Activated CD4-positive, alpha-beta T cell treated with anti-CD3 and anti-CD28 coated beads for 24 hours (primary cell): ENCODE measurements at places on chromosomes 4 and X.

DNA sequence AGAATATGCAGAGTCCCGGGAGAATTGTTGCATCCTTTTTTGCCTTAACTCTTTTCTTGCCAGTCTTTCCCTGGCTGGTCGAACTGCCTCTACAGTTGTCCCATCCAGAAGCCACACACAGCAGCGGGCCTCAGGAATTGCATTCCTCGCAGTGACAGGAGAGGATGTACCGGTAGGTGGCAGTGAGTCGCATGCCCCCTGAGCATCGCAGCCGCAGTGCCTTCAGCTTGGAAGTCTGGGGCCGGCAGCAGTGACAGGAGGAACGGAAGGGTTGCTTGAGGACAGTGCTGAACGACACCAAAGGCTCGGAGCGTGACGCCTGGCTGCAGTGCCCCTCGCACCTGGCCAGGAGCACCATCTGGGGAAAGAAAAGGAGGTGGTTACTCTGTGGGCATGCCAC lies 23.5 kb downstream of the NDP start:
- DNase-seq, result no peak

- no peak for DNase-seq
Measured at GRCh38 chrX:48961585-48962091, 4.2 kb upstream of the OTUD5 start.

DNA sequence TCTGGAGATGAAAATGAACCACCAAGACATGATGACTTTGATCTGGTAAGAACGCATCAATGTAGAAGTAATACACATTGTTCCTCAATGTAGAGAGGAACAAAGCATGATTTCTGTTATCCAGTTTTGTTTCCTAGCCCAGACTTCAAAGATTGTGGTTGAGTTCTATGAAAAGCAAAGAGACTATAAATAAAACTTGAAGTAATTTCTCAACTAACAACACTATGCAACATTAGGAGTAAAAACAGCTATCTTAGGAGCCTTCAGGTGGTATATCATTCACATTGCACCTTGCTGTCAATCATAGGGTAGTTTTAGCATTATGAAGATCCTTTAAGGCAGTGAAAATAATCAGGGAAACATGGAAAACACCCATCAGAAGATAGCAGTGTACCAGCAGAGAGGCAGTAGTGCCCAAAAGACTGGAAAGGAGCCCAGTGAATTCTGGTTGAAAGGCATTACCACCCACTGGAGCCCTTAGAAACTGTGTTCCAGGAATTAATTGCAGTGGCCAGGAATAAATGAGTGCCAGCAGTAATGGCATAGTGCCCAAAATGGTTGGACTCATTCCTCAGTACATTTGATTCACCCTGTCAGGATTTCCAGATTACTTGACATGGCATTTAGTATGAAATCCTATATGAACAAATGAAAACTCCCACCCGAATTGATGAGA lies 300.7 kb upstream of the CXXC4 start:
- DNase-seq, result no peak

- DNase-seq, result no peak
Measured at GRCh38 chr4:187184508-187184907, 460.9 kb upstream of the FAT1 start.

DNA sequence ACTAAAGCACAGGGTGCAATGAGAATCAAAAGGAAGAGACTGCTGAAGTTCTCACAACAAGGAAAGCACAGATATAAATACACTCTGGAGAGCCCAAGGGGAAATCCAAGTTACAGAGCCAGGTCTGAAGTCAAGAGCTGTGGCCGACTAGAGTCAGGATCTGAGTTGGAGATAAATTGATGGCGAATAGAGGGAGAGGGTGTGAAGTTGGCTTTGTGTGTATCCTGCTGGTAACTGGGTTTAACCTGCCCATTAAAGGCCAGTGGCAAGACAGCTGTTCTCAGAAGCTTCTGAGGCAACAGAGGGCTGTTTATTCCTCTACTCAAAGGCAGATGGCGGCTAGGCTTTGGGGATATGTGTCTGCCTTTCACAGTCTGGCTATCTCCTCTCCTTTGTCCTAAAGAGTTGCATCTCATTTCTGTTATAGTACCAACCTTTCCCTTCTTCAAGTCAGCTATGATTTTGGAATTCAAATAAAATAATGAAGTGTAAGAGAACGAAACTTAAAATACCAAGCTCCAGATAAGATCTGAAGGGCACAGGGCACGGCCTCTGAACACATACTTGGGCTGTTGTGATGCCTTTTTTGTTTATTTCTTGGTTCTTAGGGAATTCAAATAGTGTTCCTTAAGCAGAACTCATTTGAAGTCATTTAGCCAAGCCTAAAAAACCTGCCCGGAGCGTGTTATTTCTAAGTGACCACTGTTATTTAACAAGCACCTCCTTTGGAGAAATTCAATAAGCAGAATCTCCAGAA lies 142.1 kb downstream of the APBB2 start:
- no peak for DNase-seq

GRCh38 chrX:19613645-19614323 lies 98.5 kb upstream of the MAP3K15 start:
- no peak for DNase-seq

- no peak for DNase-seq
Measured at GRCh38 chrX:40579141-40579540, 1.6 kb upstream of the ATP6AP2 start.

DNA sequence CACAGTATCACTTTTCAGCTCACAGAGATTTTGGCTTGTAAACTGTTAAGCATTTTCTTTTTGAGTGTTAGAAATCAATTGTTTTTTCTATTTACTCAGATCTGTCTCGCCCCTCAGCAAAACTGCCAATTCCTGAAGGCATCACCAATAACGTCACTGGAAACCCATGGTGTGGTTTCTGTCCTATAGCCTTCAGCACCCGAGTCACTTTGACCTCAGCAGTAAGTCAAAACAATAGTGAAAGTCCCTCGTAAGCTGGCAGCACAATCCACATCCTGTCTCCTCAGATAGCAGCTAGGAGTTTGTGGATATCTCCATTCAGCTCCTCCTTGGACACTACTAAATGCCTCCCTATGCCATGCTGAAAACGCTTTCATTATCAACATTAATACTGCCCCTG lies 1787.4 kb upstream of the ADGRL3 start:
- DNase-seq, result no peak

DNA sequence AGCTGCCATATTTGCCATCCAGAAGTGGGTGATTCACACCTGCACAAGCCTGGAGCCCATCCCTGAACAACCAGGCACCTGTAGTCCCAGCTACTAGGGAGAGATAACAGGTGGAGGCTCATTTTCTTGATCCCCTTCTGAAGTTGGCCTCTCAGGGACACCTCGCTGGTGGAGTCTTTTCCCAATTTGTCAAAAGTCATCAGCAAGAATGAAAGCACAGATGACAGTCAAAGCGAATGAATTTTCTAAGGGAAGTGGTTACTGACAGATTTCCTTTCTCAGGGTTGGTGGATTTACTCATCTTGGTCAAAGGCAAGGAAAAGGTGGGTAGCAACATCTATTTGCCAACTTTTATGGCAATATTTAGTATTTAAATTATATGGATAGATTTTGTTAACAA lies 36.5 kb downstream of the FGFBP1 start:
- DNase-seq, result no peak

- DNase-seq, result no peak
Measured at GRCh38 chr4:83830138-83830888, 294.4 kb downstream of the GPAT3 start.

DNA sequence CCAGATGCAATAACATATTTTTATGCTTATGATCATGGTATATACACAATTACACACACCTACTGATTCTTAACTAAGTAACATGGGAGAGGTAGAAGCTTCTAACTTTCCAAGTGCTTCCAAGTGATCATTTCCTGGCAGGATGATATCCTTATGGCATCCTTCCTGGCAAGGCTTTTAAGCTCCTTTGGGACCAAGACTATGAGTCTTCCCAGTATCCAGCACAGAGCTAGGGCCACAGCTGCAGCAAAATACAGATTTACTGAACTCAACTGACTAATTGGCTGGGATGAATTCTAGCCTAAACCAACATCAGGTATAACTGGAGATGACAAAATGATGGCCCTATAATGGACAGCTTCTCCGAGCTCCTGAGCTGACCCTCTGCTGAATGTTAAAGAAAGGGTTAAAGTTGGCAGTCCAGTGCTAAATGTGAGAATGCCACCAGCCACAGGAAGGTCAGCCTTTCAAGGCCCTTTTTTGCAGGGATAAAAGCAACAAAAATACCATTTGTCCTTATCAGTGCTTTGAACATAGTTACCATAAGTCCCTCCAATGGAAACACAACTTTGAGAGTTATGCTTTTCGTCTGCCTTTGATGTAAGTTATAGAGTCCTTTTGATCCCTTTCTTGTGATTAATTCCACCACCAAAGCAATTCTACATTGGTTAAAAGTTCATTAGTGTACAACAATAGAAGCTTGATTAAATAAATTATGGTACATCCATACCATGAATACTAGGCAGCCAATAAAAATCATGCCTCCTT lies 73.4 kb downstream of the MGST2 start:
- no peak for DNase-seq

GRCh38 chr4:189096717-189097116 lies 844.0 kb upstream of the FRG1 start:
- DNase-seq, result no peak

GRCh38 chr4:109067508-109068235 lies 234.8 kb downstream of the COL25A1 start:
- no peak for DNase-seq

- DNase-seq, result no peak
Measured at GRCh38 chr4:39353478-39354253, 12.5 kb downstream of the RFC1 start.

DNA sequence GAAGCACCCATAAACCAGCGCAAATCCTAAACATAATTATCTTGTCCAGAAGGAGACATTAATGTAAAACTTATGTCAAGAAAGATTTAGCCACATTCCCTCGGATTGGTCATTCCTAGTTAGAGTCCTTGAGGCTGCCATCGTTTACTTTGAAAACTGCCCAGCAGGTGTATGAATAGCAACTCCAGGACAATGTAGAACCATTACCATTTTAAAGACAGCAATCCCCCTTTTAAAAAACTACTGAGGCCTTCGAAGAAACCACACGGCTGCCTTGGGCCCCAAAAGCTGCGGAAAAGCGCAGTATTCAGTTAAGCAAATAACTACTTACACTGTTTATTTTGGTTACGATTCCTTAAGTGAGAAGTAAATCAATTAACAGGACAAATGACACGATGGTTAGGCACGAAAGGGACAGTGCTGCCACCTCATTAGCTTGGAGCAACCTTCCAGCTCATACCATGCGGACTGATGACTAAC lies 822 bp upstream of the SGMS2 start:
- no peak for DNase-seq

GRCh38 chrX:154731184-154731583 lies 19.7 kb downstream of the GAB3 start:
- DNase-seq, result no peak

DNA sequence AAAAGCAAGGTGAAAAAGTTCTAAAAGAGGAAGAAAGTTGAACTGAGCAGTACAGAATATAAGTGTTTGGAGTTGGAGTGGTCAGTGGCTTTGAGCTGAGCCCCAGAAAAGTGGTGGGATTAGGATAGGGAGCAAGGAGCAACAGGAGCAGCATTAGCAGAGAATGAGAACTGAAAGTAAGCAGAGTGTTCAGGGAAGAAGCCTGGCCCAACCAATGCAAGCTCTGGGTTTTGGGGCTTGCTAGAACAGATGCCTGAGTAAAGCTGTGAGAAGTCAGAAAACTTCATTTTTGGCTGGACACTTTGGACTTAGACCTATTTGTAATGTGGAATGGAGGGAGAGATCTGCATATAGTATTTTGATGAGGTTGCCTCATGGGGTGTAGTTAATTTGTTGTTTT lies 17.8 kb downstream of the JADE1 start:
- DNase-seq, result no peak

- DNase-seq, result no peak
Measured at GRCh38 chr4:65973186-65973585, 302.9 kb upstream of the EPHA5 start.

DNA sequence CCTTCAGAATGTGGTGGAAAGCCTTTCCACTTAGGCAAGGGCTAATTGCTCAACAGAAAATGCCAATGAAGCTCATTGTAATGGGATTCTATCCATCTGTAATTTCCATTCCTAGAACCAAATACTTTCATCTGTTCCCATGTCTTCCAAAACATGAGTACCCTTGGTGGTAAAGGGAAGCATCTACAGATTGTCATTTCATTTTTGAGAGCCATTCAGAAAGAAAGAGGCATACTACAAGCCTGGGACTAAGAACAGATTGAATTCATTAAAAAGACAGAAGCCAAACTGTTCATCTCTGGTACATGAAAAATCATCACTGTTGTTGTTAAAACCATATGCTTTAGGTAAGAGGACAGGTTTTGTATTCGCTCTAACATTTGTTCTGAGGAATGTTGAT lies 43.6 kb upstream of the DCTD start:
- no peak for DNase-seq

DNA sequence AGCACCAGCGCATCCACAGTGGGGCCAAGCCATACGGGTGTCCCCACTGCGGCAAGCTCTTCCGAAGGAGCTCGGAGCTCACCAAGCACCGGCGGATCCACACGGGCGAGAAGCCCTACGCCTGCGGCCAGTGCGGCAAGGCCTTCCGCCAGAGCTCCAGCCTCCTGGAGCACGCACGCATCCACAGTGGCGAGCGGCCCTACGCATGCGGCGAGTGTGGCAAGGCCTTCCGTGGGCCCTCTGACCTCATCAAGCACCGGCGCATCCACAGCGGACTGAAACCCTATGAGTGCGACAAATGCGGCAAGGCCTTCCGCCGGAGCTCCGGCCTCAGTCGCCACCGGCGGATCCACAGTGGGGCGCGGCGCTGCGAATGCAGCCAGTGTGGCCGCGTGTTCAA lies 13.6 kb downstream of the ZNF275 start:
- no peak for DNase-seq

- DNase-seq, result no peak
Measured at GRCh38 chrX:153416781-153417450, 5.6 kb downstream of the ZFP92 start.

GRCh38 chr4:128449251-128449650 lies 161.6 kb upstream of the PGRMC2 start:
- DNase-seq, result no peak

DNA sequence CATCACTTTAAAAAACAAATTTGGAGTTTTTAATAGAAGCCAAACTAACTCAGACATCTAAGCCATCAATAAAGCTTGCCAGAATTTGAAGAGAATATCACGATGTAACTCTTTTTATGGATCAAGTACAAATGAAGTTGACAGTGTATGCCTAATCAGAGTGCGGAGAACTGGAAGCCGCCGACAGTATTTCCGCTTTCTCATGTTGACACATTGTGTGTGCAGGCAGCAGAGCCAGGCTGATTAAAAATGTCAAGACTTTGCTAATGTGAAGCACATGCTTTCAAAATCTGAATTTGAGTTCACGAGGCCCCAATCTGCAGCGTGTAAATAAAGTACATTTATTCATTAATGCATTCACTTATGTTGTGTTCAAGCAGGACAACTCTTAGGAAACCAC lies 161.2 kb downstream of the TENM3 start:
- DNase-seq, result no peak
